ENCODE measurements at places on chromosomes 13 and 19.

DNA sequence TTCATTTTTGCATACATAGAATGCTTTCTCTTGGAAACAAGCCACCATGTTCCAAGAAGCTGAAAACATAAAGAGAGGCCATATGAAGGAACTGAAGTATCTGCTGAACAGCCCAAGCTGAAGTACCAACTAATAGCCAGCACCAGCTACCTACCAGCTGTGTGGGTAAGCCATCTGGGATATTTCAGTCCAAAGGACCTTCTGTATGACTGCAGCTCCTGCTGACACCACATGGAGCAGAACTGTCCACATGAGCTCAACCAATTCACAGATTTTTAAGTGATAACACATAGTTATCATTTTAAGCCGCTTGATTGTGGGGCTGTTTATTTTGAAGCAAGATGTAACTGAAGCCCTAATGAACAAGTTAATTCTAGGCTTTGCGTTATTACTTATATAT lies 621.1 kb upstream of the KLHL1 start:
- DNase-seq: no peak

DNA sequence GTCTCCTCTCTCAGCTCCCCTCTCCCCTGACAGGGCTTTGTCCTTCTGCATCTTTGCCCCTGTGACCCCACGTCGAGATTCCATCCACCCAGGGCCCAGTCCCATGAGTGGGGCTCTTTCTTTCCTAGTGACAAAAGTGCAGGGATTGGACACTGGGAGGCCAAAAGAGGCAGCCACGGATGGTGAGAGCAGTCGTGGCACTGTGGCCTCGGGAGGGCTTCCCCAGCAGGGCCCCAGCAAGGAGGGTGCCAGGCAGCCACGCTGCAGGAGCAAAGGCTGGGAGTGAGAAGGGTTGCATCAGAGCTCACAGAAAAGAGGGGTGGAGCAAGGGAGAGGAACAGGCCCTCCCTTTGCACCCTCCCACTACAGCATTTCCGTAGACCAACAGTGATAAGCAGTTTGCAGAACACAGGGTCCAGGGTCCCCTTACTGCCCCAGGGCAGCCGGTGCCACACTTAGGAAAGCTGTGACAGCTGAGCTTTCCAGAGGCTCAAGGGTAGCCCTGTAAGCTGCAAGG lies 4.9 kb downstream of the ZSCAN1 start:
- no peak for DNase-seq

DNA sequence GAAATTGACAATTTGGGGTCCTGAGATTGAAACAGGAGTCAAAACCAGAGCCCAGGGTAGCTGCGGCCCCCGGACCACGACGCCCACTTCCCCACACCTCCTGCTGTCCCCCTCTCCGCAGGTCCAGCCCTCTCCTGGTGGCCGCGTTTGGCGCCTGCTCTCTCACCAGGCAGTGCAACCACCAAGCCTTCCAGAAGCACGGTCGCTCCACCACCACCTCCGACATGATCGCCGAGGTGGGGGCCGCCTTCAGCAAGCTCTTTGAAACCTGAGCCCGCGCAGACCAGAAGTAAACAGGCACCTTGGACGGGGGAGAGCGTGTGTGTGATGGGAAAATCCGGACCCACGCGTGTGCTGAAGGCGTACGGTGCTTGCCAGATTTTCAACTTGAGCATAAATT lies 22.9 kb downstream of the NAXD start:
- no peak for DNase-seq

DNA sequence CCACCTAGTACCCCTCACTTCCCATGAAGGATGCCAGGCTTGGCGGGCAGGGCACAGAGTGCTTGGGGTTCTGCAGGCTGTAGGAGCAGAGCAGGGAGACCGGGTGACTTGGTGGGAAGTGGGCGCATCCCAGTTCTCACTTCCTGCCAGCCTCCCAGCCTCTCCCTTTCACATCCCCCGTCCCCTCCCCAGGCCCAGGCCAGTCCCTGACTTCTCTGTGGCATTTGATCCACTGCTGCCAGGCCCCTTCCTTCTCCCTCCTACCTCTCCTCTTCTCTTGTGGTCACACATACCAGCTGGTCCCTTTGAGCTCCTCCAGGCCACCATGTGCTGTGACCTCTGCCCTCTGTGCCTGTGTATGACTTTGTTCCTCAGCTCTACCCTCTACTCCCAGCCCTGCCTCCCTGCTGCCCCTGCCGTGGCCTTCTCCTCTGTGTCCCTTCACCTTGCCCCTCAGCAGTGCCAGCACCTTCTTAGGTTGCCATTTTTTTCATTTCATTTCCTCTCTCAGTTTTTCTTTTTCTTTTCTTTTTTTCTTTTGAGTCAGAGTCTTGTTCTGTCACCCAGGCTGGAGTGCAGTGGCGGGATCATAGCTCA lies 19.5 kb downstream of the MYO1F start:
- no peak for DNase-seq

GRCh38 chr13:65600702-65601101 lies 1629.4 kb downstream of the PCDH9 start:
- no peak for DNase-seq

- DNase-seq: no peak
Measured at GRCh38 chr13:30421093-30422053, 920 bp upstream of the UBE2L5 start.

GRCh38 chr13:43016226-43016625 lies 7.2 kb upstream of the DNAJC15 start:
- no peak for DNase-seq

- DNase-seq: no peak
Measured at GRCh38 chr19:19162495-19162894, 7.6 kb downstream of the MEF2B start.

GRCh38 chr19:47433121-47433520 lies 13.8 kb upstream of the MEIS3 start:
- no peak for DNase-seq

DNA sequence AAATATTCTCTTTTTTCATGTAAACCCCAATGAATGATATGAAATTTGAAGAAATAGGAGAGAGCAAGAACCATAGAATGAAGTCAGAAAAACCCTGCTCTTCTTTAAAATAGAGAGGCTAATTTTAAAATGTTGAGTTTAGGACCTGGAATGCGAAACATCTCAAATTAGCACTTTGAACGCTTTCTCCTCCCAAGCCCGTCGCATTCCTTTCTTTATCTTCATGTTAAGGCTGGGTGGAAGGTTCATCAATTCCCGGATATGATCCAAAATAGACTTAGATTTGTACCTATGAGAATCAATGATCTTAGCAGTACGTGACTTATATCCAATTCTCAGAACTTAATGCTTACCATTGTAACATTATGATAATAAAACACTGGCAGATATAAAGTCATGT lies 24.1 kb upstream of the LGALS16 start:
- no peak for DNase-seq

DNA sequence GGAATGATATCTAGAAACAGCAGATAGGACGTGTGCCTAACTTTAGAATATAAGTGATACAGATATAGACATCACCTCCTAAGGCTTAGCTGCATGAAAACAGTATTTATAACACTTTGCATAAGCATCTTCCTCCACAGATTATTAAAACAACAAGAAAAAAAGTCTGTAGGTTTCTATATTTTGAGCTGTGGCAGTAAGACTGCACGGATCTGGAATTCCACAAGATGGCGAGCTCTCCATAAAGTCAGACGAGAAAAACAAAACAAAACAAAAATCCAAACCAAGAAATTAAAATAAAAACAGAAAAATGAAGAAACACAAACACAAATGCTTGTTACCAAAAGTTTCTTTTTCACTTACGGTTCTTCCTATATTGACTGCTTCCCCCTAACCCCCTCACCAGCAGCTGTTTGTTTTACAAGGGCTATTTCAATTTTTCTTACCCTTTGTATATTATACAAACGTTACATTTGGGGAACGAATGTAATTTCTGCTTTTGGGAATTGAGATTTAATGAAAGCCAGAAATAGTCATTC lies 285.8 kb downstream of the MYO16 start:
- DNase-seq: peak; percentile 51

DNA sequence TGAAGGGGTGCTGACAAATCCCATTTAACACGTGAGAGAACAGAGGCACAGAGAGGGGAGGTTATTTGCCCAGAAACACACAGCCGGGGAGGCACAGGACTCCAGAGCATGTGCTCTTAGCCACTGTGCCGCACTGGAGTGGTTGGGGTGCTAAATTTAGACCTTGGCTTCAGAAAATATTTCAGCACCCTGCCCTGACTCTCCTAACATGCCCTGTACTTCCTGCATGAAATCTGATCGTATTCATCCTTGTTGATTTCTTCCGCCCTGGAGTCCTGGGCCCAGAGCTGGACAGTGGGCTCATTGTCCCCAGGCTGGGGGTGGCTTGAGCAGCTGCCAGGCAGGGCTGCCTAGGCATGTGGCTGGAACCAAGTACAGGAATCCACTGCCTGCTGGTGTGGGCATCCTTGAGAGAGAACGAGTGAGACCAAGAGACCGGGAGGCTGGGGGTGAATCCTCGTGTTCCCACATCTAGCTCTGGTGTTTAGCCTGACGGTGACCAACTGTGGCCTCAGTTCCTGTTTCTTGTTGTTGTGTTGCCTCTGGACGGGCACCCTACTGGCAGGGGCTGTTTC lies 5.3 kb downstream of the SLC27A1 start:
- DNase-seq: no peak

GRCh38 chr19:27822336-27822735 lies 1390.6 kb downstream of the UQCRFS1 start:
- no peak for DNase-seq

GRCh38 chr19:5017235-5017634 lies 48.3 kb downstream of the KDM4B start:
- DNase-seq: no peak

Data from SHP77 (cell line).